Activated naive CD4-positive, alpha-beta T cell treated with Interleukin-2 at 50 U/mL for 16 hours (primary cell): ENCODE measurements at places on chromosomes 3 and 15.
A peak's percentile ranks its signal among the peaks of the same experiment; 100 is the strongest.

DNA sequence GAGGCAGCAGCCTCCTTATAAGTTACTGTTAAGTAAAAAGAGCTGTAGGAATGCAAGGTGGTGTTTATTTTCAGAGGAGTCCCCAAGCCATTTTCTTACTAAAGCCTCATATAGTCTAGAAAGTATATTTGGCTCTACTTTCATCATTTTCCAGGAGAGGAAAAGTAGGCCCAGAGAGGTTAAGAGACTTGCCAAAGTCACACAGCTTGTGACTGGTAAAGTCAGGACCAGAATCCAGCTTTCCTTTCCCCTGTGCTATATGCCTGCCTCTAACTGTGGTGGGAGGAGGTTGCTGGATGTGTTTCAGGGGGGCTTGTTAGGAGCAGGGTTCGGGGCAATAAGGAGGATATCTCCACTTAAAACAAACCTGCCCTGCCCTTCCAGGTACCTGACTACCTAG, 7.2 kb upstream of the OGG1 start:
- DNase-seq: no peak

DNA sequence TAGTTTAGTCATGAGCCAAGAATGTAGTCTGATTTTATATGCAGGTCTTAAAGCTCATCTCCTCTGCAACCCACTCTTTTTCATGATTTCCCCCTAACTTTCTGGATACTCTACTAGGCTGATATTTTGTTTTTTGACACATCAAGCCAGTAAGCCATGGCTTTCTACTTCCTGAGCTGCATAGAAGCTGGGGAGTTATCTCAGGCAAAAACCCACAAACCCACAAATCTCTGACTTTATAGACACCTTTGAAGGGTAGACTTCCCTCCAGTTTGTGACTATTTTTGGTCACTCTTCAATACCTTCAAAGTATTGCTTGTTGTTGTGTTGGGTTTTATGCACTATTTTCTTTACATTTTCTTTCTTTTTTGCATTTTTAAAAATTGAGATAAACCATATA, 28.6 kb downstream of the TMEM202 start:
- DNase-seq: no peak

DNA sequence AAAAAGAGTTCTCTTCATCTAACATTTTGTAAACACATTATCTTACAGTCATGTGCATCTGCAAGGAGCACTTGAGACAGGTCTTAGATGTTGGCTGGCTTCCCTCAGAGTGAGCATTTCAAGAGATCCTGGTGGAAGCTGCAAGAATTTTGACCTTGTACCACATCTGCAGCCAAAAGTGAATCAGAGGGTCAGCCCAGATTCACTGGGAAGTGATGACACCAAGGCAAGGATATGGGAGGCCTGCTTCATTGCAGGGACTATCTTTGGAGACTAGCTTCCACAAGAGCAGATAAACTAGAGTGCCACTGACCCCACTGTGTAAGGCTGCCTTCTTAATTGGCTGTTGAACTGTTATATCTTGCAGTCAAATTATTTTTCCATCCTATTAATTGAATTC, 21.3 kb upstream of the GADL1 start:
- DNase-seq: no peak

- DNase-seq: no peak
Measured at GRCh38 chr15:58451826-58452225, 20.0 kb downstream of the LIPC start.

GRCh38 chr15:41836073-41836472, 2.6 kb upstream of the PLA2G4B start:
- DNase-seq: no peak

DNA sequence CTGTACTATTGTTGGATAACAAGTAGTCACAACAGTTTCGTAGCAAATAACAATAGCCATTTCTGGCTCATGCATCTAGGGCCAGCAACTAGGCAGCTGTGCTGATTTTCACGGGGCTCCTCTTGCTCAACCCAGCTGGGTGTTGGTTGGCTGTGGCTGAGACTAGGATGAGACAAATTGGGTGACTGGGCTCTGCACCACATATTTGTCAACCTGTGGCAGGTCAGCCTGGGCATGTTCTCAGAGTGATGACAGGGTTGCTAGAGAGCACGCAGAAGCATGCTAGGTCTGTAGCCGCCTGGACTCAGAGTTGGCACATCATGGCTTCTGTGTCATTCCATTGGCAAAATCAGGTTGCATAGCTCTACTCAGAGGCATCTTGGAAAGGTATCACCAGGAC, 175.9 kb downstream of the OTOL1 start:
- DNase-seq: no peak

- DNase-seq: no peak
Measured at GRCh38 chr3:47002171-47003055, 22.9 kb downstream of the NBEAL2 start.

- DNase-seq: no peak
Measured at GRCh38 chr3:191963182-191963581, 502.2 kb downstream of the PYDC2 start.

DNA sequence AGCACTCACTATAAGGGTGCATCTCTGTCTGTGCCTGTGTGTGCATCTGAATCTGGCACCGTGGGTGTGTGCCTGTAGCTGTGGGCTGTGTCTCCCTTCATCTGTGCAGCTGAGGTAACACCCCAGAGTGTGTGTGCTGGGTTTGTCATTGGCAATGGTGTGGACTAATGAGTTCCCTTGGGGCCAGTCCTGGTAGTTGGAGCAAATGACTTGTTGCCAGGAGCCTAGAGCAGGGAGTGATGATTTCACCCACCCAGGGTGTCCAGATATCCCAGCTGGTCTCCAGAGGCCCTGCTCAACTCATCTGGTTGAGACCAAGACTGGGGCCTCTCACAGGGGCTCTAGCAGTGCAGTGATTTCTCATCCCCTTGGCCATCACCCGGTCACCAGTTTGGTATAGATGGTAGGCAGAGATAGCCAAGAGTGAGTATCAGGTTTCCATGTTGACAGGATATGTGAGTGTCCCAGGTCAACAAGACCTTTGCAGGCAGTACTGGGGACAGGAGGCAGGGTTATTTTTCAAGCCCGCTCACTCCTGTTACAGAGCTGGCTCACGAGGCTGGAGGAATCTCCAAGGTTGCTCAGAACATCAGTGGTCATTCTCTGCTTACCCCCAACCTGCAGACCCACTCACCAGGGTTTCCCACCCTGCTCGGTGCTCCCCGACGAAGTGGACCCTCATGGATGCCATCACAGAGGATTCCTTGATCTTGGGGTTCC, 4.1 kb upstream of the HDAC11 start:
- no peak for DNase-seq

- DNase-seq: no peak
Measured at GRCh38 chr3:42140665-42141203, 49.6 kb downstream of the TRAK1 start.

DNA sequence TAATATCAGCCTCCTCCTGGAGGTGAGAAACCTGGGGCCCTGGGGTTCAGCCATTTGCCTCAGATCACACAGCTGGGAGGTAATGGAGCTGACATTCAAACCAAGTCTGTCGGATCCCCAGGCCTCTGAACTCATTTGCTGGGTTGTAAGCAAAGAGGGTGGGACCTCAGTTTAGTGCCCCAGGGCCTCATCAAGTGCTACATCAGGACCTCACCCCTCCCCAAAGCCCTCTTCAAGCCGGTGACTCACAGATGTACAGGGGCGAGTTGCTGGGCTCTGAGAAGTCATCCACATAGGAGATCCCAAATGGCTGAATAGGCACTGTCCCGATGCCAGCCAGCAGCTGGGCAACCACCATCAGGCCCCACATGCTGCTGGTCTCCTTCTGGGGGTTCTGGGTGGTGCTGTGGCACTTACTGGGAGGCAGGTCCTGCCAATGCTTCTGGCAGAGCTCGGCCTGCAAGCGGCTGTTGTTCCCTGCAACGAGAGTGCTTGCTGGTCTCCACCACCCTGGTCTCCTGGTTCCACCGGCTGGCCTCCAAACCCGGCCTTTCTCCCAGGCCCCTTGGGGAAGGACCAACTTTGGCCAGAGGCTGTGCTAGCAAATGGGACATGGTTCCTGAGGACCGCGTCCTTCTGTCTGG, 59.2 kb upstream of the RAB6B start:
- DNase-seq: no peak

GRCh38 chr3:4467522-4467867, 426 bp upstream of the SUMF1 start:
- no peak for DNase-seq

GRCh38 chr3:134374105-134374790, at the start of gene AMOTL2:
Gene AMOTL2, minus strand, starts transcription at chr3:134374447. Its CDS starts 3,014 bp downstream, at chr3:134371433.
- DNase-seq: no peak

GRCh38 chr3:153901991-153902390, 219.2 kb upstream of the ARHGEF26 start:
- no peak for DNase-seq

DNA sequence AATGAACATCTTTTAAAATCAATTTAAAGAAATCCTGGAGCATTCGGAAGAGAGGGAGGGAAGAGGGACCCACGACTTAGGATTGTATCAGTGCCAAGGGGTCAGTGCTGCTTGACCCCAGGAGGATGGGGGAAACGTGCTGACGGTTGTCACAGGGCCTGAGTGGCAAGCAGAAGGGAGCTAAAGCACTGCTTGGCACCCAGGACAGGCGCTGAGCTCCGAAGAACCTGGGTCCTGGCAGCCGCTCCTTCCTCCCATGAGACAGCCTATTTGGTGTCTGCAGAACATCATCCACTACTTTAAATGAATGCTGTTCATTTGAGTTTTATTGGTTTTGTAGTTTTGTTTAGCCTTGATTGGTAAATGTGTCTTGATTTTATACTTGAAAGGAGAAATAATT, 54.5 kb downstream of the RGMA start:
- DNase-seq: no peak

GRCh38 chr15:42608110-42608531, 32.7 kb downstream of the STARD9 start:
- peak; percentile 4 for DNase-seq

- peak; percentile 27 for DNase-seq
Measured at GRCh38 chr15:65286069-65286703, 497 bp downstream of the PARP16 start.

GRCh38 chr3:156635034-156635433, 39.4 kb upstream of the TIPARP start:
- DNase-seq: no peak

GRCh38 chr3:36662626-36663025, 101.7 kb downstream of the DCLK3 start:
- DNase-seq: no peak

GRCh38 chr15:42151141-42151561, 5.3 kb downstream of the PLA2G4F start:
- DNase-seq: no peak

DNA sequence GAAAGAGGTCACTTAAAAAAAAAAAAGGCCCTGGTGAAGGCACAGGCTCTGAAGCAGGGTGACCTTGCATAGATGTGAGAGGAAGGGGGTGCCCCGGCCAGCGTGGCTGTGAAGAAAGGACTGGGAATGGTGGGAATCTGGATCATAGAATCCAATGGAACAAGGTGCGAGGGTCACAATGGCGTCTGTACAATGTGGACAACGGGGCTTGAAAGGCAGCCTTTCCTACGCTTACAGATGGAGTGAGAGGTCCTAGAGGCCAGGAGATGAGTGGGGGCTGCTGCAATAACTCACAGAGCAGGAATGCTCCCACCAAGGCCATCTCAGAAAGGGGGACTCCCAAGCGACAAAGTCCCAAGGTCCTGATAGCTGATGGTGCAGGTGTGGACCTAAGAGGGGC, 162.2 kb downstream of the ATP10A start:
- DNase-seq: no peak

DNA sequence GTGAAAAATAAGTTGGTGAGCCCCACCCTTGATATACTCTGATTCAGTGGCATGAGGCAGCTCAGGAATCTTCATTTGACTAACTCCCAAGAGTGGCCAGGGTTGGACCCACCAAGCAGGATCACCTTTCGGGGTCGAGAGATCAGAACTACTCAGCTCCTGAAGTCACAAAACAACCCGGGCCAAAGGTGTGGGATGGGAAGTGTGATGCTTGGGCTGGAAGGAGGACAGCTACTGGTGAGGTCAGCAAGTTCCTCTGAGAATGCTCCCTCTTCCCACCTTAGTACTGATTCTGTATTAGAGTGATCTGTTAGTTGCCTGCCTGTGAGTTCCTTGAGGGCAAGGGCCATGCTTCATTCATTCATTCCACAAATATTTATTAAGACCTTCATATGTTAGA, 15.1 kb downstream of the ESYT3 start:
- DNase-seq: no peak

DNA sequence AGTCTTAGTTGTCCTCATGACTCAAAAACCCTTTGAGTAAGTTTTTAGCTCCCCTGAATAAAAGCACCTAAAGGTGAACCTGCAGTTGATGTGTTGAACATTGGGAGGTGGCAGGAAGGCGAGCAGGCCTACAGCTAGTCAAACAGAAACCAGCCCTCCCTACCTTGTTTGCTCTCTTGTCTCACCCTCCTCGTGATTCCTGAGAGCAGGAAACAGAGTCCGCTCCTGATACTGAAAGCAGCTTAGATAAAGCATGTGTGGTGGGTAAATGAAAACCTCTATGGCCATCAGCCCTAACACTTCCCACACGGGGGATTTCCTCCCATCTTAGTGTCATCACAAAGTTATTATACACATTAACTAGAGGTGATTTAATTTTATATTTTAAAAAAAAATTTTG, 21.8 kb upstream of the CLDN18 start:
- DNase-seq: no peak
